ENCODE measurements at places on chromosomes 12 and 14. TPM values are rescaled to one million over a fixed set of nuclear protein-coding genes. Genes with fewer than 3 reads are reported as not detected.

- no peak for DNase-seq
These were observed 83.2 kb upstream of the PWP1 start for GRCh38 chr12:107602446-107602845.

GRCh38 chr12:124613151-124613585 is 45.8 kb upstream of the NCOR2 start:
- no peak for DNase-seq

DNA sequence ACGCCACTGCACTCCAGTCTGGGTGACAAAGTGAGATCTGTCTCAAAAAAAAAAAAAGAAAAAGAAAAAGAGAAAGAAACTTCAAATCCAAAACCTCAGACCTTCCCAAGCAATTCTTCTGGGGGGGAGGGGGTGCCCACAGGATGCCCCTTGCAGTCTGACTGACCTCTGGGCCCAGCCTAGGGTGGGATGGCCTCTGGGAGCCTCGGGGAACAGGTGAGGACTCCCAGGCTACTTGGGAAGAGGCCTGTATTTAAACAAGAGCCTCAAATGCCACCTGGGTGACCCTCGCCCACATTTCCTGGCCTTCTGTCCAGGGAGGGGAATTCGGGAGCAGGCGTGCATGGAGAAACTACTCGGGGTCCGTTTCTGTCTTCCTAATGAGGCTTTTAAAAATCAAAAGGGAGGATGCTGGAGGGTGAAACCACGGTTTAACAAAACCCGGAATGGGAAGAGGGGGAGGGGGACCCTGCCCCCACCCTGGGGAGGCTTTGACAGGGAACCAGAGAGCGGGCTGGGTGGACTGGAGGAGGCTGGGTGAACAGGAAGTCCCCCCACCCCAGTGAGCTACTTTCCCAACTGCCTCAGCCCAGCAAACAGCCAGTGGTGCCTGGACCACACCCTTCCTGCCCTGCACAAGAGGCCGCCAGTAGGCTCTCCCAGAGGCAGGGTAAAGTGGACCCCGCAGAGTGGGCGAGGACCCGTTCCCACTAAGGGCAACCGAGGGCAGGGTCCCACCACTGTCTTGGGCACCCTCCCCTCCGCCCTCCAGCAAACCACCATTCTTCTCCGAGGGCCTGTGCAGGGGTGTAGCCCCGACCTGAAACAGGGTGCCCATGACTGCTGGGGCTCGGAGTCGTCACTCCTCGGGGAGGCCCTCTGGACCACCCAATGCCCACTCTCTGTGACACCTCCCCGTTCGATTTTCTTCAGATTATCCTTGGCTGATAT is 1.5 kb upstream of the FBRSL1 start:
- DNase-seq = no peak

DNA sequence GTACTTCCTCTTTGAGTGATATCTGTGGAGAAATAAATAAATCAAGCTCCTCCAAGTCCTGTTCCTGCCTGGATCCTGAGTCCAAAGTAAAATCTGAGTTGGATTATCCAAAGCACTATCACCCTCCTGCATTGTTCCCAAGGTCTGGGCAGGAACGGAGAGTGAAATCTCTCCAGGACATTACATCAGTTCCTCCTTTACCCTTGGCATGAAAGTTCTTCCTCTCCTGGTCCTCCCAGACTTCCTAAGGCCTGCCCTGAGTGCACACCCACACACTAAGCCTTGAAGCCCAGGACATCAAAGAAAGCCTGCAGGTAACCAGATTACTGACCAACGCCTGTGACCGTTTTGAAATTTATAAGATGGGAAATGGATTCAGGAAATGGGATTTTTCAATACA is 206.8 kb upstream of the BCL2L14 start:
- no peak for DNase-seq

The BCL2L14 gene
- total RNA-seq = 0.85 TPM
